NK-92 treated with Interleukin-12 subunit alpha and Interleukin-12 subunit beta, amount 100 ng/mL, for 24 hours (cell line): ENCODE measurements at places on chromosomes 6 and 20.

DNA sequence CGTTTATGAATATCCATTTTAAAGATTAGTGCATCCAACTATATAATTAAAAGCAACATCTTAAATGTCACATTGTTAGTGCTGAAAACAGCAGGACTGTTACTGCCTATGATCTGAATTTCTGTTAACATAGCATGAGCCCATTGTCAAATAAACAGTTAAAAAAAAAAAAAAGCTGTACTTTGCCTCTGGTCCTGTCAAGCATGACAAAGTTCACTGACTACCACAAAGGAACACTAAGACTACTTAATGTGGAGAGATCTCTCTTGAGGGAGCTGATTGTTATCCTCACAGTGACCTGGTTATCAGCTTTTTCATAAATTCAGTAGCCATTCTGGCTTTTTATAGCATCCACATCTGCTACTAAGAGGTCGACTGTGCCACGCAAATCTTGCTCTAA, 228.1 kb downstream of the TMEM200A start:
- DNase-seq: no peak

DNA sequence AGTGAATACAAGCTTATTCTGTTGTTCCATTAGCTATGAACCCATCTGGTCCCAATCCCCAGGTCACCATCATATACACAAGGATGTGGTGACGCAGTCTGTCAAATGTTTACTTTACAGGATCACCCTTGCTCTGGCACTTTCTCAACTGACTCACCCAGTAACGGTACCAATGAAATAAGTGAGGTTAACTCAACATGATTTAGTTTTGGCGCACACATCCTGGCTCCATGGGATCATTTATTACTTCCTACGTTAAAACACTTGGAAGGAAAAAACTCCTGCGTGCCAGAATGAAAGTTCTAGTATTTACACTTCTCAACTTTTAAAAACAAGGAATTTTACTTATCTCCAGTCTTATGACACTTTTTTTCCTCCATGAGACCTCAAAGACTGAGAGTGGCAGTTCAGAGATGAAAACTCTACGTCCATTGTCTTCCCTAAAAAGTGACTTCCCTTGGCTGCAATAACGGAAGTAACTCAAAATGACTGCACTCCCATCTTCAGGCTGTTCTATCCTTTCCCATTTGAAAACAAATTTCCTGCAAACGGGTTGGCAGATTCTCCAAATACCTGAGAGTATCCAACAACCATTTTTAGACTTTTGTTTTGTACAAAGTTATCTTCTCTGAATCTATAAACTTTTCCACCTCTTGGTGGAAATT, 15.9 kb downstream of the AGPAT4 start:
- no peak for DNase-seq

DNA sequence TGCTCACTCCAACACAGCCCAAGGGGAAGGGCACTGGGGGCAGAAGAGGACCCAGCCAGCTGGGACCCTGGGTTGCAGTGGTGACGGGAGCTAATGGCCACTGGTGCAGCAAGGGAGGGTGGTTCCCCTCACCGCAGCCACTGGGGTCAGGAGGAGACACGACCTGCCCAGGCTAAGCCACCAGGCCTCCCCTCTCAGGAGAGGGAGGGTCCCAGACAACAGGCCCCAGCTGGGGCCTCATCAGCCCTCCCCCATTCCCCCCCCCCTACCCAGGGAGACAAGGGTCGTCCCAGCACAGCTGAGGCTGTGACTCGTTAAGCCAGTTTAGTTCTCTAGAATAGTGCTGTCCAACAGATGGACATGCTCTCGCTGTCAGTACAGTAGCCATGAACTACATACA, 17.3 kb upstream of the MATN4 start:
- no peak for DNase-seq

GRCh38 chr6:168183613-168183970, 104.6 kb upstream of the FRMD1 start:
- DNase-seq: no peak

DNA sequence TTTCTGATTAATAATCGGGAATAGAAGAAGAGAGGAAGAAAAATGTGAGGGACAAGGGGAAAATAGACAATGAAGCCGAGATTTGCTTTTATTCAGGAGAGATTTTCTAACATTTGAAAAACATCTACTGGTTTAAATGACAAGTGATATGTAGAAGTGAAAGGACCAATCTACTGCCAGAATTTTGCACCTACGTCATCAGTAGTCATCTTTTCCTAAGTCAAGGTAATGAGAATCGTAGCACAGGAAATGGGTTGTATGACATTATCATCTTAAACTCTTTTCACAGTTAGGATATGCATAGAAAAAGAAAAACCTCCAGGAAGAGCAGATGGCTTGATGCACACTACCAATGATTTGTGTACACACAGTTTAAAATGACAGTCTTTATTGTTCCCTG, 45.3 kb upstream of the RAB32 start:
- no peak for DNase-seq
